ENCODE measurements at places on chromosomes 1 and 21.

- no peak for DNase-seq
These were observed 361.6 kb upstream of the PLD5 start for GRCh38 chr1:242886137-242886536.

- no peak for DNase-seq
These were observed 51.5 kb downstream of the PRDM2 start for GRCh38 chr1:13751458-13751871.

DNA sequence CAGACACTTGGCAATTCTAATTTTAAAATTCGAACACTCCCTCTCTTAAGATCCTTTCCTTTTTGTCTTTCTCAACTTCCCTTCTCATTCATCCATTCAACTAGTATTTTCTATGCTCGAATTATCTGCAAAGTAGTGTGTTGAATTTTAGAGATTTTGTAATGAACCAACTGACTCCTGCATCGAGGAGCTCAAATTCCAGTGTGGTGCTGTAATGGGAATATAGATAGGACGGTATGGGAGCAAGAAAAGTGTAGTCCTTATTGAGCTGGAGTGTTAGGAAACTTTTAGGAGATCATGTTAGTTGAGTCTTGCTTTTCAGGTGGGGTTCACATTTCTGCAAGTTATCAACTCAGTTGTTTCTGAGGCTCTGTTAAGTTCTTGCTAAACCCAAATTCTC is 897.5 kb downstream of the TTLL7 start:
- no peak for DNase-seq

DNA sequence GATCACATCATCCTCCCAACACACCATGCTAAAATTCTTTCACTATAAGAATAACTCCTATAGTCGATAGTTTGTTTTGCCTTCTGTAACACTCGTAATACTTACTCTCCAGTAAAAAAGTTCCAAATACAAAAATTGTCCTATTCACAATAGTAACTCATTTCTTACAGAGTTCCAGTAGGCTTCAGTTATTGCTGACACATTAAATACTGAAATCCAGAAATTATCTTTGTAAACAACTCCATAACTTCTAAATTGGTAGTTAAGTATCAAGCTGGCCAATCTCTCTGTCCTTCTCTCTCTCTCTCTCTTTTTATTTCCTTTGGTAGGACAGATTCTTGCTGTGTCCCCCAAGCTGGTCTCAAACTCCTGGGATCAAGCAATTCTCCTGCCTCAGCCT is 49.6 kb upstream of the FOXD3 start:
- no peak for DNase-seq

GRCh38 chr1:184973272-184974055 is 844 bp downstream of the NIBAN1 start:
- DNase-seq = no peak

DNA sequence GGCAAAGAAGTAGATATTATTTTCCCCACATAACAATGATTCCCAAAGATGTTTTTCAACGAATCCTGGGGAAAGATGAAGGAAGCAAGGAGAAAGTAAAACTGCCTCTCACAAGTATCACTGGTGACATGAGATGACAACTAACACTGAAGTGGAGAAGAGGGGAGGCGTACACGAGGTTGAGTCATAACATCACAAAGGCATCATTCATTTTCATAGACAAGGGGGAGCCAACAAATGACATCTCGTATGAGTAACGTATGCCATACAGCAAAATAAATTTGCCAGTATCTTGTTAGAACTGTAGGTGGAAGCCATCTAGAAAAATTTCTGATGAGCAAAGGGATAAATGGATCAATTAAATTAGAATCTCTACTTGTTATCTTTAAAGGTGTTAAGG is 56.6 kb downstream of the ATP1B1 start:
- DNase-seq = no peak

DNA sequence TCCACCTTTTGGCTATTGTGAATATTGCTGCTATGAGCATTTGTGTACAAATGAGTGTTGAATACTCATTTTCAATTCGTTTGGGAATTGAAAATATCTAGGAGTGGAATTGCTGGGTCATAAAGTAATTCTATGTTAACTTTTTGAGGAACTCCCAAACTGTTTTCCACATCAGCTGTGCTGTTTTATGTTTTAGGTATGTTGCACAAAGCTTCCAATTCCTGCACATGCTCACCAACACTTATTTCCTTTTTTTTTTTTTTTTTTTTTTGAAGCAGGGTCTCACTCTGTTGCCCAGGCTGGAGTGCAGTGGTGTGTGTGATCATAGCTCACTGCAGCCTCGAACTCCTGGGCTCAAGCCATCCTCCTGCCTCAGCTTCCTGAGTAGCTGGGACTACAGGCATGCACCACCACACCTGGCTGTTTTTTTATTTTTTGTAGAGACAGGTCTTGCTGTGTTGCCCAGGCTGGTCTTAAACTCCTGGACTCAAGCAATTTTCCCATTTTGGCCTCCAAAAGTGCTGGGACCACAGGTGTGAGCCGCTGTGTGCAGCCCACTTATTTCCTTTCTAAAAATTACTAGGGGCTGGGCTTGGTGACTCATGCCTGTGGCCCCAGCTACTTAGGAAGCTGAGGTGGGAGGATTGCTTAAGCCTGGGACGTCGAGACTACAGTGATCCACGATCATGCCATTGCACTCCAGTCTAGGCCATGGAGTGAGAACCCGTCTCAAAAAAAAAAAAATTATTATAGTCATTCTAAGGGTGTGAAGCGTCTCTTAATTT is 33.4 kb downstream of the TMCC2 start:
- DNase-seq = no peak

GRCh38 chr1:55015731-55016620 is 17.2 kb downstream of the BSND start:
- DNase-seq = no peak

- no peak for DNase-seq
These were observed 8.2 kb downstream of the TNN start for GRCh38 chr1:175075572-175076568.

- no peak for DNase-seq
These were observed 371 bp downstream of the ARID1A start for GRCh38 chr1:26696119-26696653.

GRCh38 chr21:35147439-35147838 is 98.3 kb upstream of the RUNX1 start:
- DNase-seq = no peak

GRCh38 chr1:54965624-54966340 is 14.6 kb upstream of the TMEM61 start:
- DNase-seq = no peak

GRCh38 chr1:77514921-77515776 is 167.3 kb downstream of the ZZZ3 start:
- DNase-seq = no peak

DNA sequence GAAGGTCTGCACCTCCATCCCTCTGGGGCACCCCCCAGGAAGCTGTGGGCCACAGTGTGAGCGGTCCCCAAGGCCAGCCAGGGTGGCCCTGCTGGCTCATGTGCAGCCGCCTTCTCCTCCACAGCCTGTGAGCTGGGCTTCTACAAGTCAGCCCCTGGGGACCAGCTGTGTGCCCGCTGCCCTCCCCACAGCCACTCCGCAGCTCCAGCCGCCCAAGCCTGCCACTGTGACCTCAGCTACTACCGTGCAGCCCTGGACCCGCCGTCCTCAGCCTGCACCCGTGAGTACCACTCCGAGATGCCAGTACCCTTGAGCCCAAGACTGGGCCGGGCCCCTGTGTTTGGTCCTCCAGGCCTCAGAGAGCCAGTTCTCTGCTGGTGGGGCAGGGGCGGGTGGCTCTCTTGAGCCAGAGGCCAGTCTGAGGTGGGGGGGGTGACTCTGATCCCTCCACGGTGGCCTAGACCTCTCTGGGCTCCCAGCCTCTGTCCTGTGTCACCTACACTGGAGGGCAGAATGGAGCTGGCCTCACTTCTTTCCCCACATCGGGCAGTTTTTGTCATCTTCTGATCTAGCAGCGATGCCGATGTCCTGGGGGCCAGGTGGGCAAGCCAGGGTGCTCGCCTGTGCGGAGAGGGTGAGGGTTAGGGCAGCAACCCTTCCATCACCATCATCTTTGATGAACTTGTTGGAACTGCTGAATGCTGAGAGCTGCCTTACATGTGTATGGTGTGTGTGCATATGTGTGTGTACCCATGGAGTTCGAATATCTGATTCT is 23.3 kb downstream of the EPHA8 start:
- no peak for DNase-seq

- no peak for DNase-seq
These were observed 26.2 kb downstream of the ATP8B2 start for GRCh38 chr1:154351363-154352068.

- DNase-seq = no peak
These were observed 76.2 kb downstream of the NFIA start for GRCh38 chr1:61158591-61158990.

DNA sequence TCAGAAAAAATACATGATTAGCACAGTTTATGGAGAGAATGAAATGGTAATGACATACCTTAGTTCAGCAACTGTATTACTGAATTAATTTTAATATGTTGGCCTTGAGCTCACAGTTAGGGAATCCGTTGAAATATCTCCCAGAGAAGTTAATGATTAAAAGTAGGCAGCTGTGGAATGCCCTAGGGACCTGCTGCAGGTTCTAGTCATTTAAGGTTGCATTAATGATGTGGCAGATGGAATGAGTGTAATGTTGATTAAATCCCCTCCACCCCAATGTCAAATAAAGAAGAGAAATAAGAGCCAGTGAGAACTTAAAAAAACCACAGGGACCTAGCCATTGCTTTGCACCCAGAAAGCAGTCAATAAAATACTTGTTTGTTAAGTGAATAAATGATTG is 40.3 kb upstream of the TRIM45 start:
- DNase-seq = no peak

DNA sequence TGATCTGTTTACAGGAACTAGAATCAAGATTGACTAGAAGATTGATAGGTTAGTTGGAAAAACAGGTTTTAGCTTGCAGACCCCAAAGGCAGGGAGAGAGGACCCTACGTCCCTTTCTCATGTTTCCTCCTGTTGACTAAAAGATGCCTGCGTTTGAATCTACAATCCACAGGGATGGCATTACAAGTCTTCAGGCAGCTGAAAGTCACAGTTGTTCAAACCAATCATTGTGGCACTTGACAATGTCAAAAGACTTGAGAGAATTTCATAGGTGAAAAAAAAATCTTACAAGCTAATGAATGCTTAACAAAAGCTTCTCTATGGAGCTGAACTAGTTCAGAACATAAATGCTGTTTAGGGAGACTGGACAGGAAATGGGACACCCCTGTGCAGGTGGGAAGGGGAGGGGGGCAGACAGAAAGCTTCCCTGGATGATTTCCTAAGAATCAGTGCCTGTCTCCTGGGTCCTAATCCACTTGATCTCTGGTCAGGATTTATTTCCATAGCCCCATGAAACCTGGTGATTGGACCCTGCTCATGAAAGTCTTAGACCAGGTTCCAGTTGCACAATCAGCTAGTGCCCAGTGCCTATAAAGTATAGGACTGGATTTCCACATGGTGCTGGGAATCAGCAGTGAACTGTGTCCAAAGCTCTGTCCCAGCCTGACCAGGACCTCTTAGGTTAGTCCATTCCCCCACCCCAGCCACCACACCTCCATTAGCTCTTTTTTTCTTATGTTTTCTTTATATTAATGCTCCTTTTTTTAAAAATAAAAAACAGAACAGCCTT is 91.6 kb upstream of the BCAR3 start:
- no peak for DNase-seq

DNA sequence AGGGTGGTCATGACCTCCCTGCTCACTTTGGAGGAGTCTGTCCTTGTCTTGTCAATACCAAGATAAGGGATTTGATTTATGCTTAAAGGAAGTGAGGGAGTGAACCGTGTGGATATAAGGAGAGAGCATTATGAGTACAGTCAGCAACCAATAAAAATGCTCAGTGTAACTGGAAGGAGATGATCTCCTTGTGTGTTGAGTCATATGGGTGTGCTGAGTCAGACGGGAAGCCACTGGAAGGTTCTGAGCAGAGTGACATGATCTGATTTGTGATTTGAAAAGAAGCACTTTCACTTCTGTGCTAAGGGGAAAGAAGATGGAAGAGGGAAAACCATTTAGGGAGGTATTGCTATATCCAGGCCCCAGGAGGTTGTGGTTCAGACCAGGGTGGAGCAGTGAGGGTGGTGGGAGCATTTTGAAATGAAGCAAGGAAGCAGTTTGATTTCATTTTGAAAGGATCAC is 2.5 kb upstream of the BCL10 start:
- DNase-seq = no peak

- no peak for DNase-seq
These were observed 7.5 kb downstream of the LRRC8C start for GRCh38 chr1:89640440-89640839.

DNA sequence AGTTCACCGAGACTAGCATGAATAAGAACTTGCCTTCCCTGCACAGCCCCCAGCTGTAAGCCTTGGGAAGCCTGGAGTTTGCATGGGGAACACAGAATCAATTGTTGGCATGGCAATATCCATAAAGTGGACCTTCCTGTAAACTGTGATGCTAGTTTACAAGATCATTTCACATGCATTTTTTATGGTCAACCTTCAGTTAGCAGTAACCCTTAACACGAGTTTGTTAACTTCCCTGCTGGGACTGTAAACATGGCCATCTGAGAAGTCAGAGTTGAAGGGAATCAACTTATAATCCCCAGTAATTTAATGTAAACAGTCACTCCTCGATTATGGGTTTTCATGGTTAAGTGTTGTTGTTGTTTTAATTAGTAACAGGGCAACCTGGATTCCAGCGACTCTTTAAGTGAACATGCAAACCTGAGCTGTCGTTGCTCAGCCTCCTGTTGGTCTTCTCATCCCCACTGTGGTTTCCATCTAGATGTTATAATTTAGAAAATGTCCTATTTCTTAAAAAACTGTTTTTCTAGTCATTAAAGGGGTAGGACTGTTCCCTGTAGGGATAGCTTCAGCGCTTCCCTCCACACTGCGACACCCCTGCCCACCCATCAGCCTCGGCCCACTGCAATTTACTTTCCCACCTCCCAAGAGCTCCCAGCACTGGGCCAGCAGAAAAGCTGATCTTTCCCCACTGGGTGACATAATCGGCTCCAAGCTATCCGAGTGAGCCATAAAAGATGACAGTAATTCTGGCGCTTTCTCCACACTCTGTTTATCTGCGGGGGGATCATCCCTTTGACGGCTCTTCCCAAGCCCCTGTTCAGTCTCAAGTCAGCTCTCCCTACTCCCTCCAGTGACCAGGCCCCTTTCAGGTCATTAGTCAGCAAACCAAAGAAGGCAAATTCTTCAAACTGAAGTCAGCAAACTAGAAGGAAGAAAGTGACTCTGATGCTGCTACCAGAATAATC is 107.6 kb upstream of the IPO9 start:
- no peak for DNase-seq

DNA sequence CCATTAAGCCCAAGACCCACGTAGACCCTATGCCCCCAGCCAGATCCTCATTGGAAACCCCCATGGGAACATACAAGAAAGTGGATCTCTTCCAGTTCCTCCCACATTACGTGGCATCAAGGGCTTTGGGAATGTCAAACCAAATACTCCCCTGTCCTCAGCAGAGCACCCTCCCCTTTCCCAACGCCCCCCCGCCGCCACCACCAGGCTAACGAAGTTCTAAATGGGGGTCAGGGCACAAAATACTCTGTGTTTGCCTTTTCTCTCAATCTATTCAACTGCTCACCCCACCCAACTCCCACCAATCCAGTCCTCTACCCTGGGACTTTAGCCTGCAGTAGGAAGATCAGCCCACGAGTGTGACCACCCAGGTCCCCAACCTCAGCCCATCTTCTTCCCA is 24.5 kb downstream of the NEK2 start:
- DNase-seq = no peak

All from cerebellar nuclear complex (tissue), 1 donor.